ENCODE measurements at places on chromosomes 13 and 19. TPM values are rescaled to one million over a fixed set of nuclear protein-coding genes. Genes with fewer than 3 reads are reported as not detected.

Gene CRYL1
- total RNA-seq, result 8.8 TPM

DNA sequence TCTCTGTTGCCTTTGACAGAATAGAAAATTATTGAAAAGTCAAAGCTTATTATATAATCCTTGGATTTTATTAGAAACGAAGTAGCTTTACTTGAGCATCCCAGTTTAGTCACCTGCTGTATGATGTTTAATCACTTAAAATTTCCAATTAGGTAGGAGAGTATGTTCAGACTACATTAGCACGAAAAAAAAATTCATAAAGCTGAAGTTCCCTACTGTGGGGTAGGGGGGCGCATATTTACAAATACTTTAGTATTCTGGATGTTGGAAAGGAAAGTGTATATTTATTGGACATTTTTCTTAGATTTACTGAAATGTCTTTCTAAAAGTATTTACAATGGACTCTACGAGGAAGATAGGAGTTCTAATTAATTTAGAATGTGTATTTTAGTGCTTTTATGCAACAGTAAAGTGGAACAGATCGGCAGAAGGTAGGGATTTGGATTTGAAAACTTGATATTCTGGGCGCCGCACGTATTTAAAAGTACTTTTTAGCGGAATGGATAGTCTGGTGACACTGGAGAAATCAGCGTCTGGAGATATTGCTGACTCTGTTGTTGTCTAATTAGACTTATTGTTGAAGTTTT is 1.9 kb downstream of the CDK8 start:
- DNase-seq, result no peak

GRCh38 chr13:44498969-44499368 is 77.2 kb downstream of the TSC22D1 start:
- no peak for DNase-seq

DNA sequence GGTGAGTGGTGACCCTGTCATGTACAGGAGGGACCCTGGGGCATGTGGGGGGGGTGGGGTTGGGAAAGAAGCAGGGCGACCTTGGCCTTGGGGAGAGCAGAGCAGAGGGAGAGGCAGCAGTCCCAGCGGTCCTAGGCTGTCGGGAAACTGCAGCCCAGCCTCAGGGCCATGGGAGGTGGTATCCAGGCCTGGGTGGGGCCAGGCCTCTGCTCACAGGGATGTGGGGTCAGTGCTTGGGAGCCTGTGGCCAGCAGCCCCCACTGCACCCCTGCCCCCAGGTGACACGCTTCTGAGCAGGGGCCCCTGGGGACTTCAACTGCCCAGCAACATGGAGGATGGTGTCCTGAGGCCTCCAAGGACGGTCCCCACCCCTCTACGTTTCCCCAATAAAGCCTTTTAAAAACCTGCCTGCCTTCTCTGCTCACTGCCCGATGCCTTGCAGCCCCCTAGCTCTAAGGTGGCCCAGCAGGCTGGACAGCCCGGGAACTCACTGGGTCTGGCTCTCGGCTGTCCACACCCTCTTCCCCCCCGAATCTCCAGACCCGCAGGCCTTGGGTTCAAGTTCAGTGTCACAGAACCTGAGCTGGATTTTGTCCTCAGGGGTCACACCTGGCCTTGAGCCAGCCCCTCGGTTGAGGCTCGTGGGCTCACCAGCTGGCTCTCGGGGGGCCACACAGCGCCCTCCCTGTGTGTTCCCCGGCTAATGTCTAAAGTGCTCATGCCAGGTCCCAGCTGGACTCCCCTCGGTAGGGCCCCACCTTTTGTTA is 6.9 kb downstream of the PNKP start:
- no peak for DNase-seq

Gene FGF9
- total RNA-seq, result 0.47 TPM

DNA sequence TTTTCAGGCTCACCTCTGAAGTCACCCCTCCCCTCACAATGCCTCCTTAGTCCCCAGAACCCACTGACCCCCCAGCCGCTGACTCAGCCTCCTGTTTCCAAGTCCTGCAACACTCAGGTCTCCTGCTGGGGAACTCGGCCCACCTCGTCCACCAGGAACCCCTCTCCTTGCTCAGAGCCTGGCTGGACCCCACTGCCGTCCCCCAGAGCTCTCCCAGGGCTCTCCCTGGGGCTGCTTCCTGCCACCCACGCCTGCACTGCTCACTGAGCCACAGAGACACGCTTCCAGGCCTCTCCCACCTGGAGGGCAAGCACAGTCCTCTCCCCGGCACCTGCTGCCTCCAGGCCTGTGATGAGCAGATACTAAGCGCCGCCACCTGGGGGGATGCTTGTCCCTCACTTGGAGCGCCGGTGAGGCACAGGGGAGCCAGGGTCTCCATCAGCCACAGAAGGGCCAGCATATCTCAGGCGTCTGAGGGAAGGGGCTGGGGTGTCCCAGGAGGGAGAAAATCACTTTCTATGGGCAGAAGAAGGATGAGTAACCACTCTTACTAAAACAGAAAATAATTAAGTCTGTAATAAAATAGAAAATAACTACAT is 53.8 kb downstream of the KLF2 start:
- DNase-seq, result no peak

DNA sequence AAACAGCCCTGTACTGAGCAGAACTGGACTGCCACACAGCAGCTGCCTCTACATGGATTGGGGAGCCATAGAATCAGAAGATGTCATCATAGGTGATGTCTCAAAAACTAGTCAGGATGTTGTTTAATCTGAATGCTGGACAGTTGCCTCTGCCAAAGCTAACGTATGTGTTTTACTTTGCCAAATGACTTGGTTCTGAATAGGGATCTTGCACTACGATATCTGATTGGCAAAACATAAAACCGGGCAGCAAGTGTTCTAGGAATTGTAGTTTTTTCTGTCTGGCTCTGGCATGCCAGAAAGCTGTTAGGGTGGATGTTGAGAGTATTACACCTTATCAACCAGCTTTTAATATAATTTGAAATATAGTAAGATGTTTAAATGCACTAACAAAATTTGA is 645.9 kb downstream of the GPC5 start:
- no peak for DNase-seq

DNA sequence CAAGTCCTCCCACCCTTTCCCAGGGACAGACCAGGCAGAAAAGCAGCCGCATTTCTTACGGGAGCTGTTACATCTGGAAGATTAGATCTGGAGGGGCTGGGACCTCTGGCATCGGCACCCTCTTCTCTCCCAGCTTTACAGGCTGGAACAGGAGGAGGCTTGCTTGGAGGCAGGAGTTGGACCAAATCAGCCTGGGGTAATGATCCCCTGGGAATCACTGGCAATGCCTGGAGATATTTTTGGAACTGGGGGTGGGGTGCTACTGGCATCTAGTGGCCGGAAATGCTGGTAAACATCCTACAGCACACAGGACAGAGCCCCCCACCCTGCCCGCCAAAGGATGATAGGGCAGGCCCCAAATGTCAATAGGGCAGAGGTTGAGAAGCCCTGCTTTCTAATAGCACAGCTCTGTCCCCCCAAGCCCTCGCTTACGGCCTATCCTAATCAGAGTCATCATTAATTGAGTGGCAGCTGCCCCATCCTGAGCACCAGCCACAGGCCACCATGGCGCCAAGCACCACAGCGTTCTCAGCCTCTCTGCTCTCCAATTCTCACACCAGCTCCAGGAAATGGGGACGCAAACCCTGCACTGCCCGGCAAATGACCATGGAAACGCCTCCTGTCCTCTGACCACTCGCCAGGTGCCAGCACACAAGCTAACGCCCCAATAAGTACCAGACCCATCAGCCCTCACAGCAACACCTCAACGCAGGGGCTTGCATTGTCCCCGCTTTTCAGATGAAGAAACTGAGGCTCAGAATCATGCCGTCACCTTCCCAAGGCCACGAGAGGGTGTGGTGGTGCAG is 20.6 kb downstream of the LRRC4B start:
- no peak for DNase-seq

Gene URAD
- total RNA-seq, result not detected

DNA sequence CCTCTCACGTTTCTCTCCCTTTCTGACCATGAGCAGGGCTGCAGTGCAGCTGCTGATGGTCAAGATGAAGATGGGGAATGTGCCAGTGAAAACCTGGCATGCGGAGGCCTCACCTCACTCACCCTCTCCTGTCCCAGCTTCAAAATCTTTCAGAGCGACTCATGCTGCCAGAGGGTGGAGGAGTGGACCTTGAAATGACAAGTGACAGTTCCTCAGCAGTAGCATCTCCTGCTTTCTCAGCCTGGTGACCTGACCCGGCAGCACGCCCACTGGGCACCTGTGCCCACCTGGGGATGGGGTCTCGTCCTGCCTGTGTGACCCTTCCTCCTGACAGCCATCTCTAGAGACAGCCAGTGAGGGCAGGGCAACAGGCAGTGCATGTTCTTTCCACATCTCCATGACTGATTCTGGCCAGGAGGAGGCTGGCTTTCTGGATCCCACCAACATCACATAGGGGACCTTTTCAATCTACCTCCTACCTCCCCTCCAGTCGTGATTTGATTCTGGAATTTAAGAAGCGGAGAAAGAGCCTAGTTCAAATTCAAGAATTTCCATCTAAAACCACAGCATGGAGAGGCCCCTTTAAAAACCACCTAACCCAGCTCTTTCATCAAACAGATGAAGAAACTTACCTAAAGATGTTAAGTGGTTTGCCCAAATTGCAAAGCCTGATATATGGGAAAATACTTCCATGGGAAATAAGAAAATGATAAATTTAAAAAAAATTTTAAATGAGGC is 45.8 kb downstream of the RFX2 start:
- peak; percentile 21 for DNase-seq

DNA sequence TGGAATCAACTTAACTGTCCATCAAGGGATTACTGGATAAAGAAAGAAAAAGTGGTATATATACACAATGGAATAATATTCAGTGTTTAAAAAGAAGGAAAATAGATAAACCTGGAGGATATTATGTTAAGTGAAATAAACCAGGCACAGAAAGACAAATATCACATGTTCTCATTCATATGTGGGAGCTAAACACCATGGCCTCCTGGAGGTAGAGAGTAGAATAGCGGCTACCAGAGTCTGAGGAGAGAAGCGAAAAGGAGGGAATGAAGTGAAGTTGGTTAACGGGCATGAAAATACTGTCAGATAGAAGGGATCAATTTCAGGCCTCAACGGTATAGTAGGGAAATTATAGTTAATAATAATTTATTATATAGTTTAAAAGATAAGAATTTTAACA is 147.5 kb upstream of the OBI1 start:
- DNase-seq, result no peak

GRCh38 chr13:60613080-60613479 is 216.1 kb downstream of the TDRD3 start:
- DNase-seq, result no peak

GRCh38 chr19:1000095-1000494 is at the start of gene GRIN3B:
TSS of gene GRIN3B (plus strand) at chr19:1000419. CDS start at chr19:1000438, 19 bp downstream.
- DNase-seq, result peak; percentile 50

DNA sequence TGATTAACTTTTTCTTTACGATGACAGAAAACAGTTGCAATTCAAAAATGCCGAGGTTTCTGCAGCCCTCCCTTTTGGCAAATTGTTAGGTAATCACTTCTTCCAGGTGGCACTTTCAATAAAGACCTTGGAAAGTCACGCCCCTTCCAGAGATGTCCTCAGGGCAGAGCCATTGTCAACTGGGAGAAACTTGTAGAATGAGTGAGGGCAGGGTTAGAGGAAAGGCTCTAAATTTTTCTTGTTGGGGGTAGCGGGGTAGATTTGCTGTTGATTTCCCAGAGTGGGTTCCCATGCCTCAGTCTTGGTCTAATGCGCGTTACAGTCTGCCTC is 421.1 kb downstream of the FGF9 start:
- no peak for DNase-seq

- no peak for DNase-seq
These were observed 2.6 kb downstream of the LYPD5 start for GRCh38 chr19:43799502-43800142.

- DNase-seq, result peak; percentile 73
These were observed 21.7 kb upstream of the LAMP1 start for GRCh38 chr13:113275387-113275786.

Gene CCL25
- total RNA-seq, result not detected

Gene SMIM44
- total RNA-seq, result not detected

Gene RASIP1
- not detected for total RNA-seq

GRCh38 chr19:38737921-38738737 is 6.1 kb downstream of the CAPN12 start:
- no peak for DNase-seq

DNA sequence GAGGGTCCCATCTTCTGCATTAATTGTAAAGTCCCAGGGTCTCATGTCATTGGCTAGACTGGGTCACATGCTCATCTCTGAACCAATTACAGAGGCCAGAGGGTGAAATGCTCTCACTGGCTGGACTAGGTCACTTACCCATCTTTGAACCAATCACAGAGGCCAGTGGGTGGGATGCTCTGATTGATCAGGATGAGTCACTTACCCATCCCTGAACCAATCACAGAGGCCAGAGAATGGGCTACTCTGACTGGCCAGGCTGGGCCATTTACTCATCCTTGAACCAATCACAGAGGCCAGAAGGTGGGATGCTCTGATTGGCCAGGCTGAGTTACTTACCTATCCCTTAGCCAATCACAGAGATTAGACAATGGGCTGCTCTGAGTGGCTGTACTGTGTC is 5.3 kb downstream of the MISP start:
- peak; percentile 52 for DNase-seq

Data from HT1080 (cell line).